ENCODE measurements at places on chromosomes 16 and 17.
A peak's percentile ranks its signal among the peaks of the same experiment; 100 is the strongest.

DNA sequence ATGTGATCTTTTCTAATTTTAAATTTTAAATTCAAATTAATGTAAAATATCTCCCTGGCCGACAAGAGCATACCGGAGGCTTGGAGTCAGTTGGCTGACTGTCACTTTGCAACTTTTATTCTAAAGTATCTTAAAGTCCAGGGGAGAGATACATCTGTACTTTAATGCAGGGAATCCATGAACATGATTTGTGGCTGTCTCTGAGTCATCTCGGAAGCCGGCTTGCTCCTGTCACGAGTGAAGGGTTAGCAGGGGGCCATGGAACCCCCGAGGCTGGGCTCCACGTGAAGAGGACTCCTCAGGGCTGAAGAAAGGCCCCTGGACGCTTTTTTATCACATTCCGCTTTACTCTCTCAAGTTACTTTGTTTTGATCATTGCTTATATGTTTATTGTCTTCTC lies 13.3 kb downstream of the TVP23A start:
- DNase-seq, result no peak

GRCh38 chr16:2154533-2155090 lies 970 bp upstream of the TRAF7 start:
- no peak for DNase-seq

DNA sequence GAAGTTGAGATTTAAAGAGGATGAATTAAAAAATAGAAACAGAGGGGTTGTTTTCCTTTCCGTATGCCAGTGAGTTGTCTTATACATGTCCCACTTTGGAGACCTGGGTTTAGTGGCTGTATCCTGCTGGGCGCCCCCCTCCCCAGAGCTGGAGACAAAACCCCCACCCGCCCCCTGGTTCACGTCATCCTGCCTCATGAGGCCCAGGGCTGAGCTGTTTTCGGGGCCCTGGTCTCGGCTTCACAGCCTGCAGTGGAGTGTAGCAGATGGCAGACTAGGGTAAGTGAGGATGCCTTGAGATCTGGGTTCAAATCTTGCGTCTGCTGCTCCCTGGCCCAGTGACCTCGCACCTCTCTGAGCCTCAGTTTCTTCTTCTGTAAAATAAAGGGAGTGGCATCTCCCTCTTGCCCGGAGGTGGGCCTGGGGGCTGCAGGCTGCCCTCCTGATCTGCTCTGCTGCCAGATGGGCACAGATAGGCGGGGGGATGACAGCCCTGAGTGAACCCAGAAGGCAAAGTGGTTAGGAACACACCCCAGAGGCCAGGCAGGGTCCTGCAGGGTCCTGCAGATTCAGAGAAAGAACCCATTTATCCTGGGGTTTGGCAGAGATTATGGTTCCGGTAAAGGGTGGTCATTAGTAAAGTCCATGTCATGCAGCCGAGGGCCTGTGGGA lies 45.1 kb downstream of the SOCS3 start:
- no peak for DNase-seq

- DNase-seq, result peak; percentile 59
Measured at GRCh38 chr16:89565506-89566372, 5.3 kb downstream of the RPL13 start.

DNA sequence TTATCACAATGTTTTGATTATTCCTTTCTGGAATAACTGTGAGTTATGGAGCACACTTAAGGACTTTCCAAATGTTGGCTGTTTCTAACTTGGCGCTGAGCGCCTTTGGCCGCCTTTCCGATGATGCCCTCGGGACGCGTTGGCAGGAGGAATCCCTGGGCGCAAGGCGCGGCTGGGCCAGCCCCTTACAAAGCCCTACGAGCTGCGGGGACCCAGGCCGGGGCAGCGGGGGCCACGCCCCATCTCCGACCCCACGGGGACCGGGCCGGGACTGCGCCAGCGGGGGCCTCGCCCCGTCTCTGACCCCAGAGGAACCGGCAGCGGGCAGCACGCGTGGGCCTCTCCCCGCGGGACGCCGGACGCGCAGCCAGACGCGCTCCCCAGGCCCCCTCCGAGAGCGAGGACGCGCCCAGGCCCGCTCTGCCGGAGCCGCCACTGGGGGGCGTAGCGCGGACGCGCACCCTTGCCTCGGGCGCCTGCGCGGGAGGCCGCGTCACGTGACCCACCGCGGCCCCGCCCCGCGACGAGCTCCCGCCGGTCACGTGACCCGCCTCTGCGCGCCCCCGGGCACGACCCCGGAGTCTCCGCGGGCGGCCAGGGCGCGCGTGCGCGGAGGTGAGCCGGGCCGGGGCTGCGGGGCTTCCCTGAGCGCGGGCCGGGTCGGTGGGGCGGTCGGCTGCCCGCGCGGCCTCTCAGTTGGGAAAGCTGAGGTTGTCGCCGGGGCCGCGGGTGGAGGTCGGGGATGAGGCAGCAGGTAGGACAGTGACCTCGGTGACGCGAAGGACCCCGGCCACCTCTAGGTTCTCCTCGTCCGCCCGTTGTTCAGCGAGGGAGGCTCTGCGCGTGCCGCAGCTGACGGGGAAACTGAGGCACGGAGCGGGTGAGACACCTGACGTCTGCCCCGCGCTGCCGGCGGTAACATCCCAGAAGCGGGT lies at the start of gene GAA:
GAA (plus strand) TSS at position 571 of the 935 bp plus-strand sequence. CDS start 3,006 bp downstream, outside the sequence.
- DNase-seq, result peak; percentile 82

DNA sequence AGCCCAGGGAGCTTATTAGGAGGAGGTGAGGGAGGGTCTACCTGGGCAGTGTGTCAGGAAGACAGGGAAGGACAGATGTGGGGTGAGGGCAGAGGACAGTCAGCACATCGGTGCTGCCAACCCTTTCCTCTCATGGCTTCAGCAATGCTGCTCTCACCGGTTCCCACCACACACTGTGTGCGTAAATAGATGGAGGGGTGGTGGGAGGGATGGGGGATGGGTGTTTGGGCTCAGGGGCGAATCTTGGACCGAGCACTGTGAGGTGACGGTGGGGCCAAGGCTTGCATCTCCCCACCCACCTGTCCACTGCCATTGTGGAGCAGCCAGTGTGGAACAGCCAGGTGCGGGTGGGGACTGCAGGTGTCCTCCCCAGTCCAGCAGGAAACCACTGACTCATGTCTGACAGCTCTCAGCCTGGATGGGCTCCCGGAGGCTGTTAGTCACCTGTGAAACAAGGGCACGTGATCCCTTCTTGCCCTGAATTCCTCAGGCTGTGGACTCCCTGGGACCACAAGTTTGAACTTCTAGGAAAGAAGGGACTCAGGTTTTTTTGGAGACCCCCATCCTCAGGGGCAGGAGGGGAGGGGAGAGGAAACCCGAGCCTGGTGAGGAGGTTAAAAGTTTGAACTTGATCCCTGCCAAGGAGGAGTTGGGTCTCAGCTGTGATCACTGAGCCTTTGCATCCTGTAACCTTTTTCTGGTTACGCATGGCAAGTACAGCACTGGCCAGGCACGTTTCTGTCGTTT lies 42.7 kb upstream of the SMPD3 start:
- no peak for DNase-seq

GRCh38 chr17:40038882-40039513 lies 15.2 kb downstream of the MED24 start:
- DNase-seq, result no peak

DNA sequence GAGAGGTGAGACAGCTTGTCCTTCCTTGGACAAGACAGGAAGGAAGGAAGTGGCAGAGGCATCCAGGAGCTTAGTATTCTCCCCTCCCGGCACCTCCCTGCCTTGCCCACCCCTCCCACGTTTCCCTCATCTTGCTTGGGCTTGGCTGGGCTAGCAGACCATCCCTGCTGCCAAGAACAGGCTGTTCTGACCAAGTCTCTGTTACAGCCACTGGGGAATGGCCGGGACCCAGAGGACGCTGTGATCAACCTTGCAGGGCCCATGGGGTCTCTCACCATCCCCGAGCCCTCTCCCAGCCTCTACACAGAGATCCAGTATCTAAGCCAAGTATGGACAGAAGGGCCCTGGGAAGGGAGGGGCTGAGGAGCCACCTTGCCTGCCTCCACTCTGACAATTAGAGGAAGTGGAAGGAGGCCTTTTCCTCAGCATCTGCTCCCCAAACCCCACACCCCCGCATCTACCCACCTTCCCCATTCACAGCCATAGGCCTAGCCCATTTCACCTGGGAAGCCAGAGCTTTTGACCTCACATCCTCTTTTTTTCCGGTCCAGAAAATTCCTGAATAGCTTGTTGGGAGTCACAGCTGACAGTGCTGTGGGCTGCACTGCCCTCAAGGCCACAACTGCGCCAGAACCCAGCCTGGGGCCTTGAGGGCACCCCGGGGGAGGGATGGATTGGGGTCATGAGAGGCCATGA lies 14.1 kb downstream of the CD300LG start:
- DNase-seq, result no peak

- DNase-seq, result no peak
Measured at GRCh38 chr16:49899991-49900695, 44.2 kb upstream of the ZNF423 start.
